Heart right ventricle (tissue), 16 donors: ENCODE measurements at places on chromosomes 4 and X. TPM values are rescaled to one million over a fixed set of nuclear protein-coding genes. Genes with fewer than 3 reads are reported as not detected.

DNA sequence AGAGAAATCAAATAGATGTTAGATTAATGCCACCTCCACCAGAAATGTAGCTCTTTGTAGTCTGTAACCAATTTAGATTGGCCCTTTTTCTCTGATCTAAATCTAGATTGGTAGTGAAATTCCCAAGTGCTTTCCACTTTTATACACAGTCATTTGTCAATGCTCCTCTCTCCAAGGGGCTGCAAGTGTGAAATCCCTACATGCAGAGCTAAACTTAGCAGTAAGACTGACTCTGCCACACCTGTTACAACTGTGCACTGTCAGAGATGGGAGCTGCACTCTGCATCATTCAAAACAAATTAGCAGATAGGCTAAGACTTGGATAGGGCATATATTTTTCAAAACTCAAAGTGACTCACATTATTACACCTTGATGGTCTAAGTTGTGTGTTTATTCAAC lies 9.1 kb downstream of the SERTM2 start:
- DNase-seq = no peak

- DNase-seq = no peak
These were observed 32.8 kb downstream of the HDAC8 start for GRCh38 chrX:72539822-72540221.

- no peak for DNase-seq
These were observed 101.0 kb downstream of the GATB start for GRCh38 chr4:151659601-151660364.

- DNase-seq = no peak
These were observed 86.6 kb upstream of the NPNT start for GRCh38 chr4:105808750-105809041.

DNA sequence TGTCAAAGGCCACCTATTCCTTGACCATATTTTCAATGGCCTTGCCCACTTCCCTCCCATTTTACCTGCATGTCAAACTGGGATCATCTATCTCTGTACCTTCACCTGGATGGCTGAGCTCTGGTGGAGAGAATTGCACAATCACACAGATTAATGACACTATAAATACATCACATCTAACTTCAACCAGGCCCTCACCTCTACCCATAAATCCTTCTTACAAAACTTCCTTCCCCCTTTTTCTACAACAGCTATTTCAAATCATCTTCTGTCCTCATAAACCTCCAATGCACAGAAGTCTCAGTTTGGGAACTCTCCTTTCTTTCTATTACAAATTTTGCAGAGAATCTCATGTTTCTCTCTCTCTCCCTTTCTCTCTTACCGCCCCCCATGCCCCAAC lies 9.2 kb downstream of the PALLD start:
- DNase-seq = no peak

- DNase-seq = no peak
These were observed 64.7 kb downstream of the IL13RA2 start for GRCh38 chrX:114952696-114953095.

SAP30 gene
- polyA plus RNA-seq = 14.0 TPM

RHOXF1 gene
- 1.2 TPM for polyA plus RNA-seq

DNA sequence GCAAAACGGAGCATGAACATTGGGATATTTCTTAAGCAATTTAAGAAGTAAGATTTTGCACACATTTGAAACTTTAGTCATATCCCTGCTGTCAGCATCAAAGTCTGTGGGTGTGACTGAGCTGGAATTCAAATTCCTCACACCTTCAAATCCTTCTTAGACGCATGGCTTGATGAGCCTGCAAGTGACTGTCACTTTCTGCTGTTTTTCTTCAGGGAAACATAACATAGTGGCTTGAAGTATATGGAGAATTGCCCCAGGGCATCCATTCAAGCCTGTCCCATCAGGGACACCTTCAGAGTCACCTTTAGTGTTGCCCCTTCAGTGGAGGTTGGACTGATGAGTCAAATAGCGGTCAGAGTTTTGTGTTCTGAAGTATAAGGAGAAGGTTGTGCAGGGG lies 17.4 kb downstream of the FHDC1 start:
- no peak for DNase-seq

CXorf49B gene
- not detected for polyA plus RNA-seq
